Stimulated activated CD8-positive, alpha-beta memory T cell treated with anti-CD3 and anti-CD28 coated beads, Interleukin-4, amount 100 ng/mL, for 1 hour (primary cell): ENCODE measurements at places on chromosomes 3 and 15.
A peak's percentile ranks its signal among the peaks of the same experiment; 100 is the strongest.

DNA sequence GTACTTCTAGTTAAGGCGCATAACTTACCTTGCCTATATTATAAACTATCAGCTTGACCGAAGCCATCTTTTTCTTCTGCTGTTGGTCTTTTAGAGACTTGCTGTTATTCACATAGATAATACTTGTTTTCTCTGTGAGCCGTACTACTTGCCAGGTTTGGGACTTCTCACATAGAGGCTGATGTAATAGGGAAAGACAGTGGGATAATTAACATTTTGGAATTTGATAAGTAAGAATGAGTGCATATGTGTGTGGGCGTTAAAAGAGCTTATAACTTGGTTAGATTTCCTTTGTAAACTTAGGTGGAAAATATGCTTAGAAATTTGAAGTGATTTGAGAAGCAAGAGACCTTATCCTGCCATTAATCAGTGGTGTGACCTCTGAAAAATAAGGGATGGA is 47.8 kb downstream of the FNDC3B start:
- no peak for DNase-seq

GRCh38 chr15:52213206-52213605 is 22.0 kb upstream of the GNB5 start:
- DNase-seq = no peak

GRCh38 chr3:22117751-22118346 is 366.8 kb upstream of the ZNF385D start:
- no peak for DNase-seq

DNA sequence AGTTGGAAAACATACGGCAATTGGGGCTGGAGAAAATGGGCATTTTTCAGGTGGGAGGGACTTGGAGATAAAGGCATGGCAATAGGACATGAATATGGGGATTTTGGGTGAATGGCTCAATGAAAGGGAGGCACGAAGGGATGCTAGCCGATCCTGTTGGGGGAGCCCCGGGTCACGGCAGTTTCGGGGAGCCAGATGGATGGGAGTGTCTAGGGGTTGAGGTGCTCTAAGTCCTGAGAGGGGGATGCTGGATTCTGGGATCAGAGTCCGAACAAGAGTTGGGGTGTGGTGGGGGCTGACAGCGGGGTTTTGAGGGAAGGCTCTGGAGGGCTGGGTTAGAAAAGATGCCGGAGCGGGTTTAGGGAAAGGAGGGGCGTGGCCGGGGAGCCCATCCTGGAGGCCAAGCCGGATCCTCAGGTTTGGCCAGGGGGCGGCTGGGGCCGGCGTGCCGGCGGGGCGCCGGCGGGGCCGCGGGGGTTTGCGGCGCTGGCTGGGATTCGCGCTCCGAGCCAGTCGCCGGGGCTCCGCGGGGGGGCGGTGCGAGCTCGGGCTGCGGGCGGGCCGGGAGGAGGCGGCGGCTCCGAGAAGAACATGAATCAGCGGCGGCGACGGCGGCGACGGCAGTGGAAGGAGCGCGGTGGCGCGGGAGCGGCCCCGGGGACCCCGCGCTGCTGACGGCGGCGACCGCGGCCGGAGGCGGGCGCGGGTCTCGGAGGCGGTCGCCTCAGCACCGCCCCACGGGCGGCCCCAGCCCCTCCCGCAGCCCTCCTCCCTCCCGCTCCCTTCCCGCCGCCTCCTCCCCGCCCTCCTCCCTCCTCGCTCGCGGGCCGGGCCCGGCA is at the start of gene TYRO3:
Gene TYRO3 (plus strand): TSS at position 813 of the 839 bp plus-strand sequence. CDS start 46 bp downstream, outside the sequence.
- peak; percentile 49 for DNase-seq

DNA sequence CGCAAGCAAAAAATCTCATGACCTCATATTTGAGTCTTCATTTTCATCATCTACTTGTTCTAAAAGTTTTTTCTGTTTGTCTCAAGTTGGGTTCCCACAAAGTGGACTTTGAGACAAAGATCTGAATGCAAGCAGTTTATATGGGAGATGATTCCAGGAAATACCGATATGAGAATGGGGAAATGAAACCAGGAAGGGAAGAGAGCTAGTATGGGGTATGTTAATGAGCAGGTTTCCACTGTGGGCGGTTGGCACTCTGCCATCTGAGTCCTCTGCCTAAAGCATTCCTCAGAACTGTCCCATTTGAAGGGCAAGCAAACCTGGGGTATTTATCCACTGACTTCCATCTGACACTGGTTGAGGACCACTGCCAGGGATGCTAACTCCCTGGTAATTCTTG is 8.8 kb downstream of the ADPRH start:
- DNase-seq = no peak

GRCh38 chr15:94083467-94084052 is 147.8 kb upstream of the MCTP2 start:
- DNase-seq = no peak

DNA sequence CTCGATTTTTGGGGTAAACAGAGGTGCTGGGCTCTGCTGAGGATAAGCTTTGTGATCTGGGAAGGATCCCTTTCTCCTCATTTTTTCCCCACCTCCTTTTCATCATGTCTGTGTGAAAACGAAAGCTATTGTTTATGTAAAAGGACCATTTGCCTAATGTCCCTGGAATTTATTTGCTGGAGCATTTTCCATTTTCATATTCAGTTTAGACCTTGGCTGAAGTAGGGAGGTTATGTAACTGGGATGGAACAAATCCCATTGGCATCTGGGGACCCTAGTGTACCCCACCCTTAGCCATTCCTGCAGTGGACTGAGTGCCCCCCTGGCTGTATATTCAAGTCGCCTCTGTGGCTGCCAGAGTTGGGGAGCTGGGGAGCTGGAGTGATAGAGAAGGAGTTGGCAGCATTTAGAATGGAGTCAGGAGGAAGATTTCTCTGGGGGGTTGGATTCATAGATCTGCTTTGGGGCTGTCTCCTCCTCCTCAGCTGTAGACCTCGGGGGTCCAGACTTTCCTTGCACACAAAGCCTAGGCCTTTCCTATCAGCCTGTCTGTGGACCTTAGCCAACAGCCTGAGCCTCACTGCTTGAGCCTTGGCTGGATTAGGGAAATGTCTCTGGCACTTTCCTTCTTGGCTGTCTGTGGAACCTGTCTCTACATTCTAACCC is 270.4 kb upstream of the CTDSPL start:
- DNase-seq = no peak

- no peak for DNase-seq
Measured at GRCh38 chr3:159364511-159364910, 562.7 kb downstream of the MFSD1 start.
